Activated naive CD4-positive, alpha-beta T cell treated with anti-CD3 and anti-CD28 coated beads, Interleukin-2, amount 50 U/mL, for 16 hours (primary cell): ENCODE measurements at places on chromosomes 4 and X.

DNA sequence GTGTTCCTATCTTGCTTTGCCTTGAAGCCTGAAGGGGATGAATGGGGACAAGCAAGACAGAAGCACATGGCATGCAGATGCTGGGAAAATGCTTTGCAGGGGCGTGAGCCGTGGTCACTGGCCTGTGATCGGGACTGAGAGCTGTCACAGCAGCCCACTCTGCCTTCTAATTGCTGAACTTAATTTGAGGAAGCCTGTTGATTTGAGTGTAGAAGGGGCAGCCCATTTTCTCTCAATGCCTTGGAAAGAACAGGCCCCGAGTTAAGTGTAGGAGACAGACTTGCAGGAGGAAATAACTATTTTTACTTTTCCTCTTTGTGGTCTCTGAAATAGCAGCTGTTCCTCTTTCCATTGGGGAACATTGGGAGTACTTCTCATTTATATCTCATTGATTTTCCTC lies 26.1 kb upstream of the TBC1D1 start:
- no peak for DNase-seq

DNA sequence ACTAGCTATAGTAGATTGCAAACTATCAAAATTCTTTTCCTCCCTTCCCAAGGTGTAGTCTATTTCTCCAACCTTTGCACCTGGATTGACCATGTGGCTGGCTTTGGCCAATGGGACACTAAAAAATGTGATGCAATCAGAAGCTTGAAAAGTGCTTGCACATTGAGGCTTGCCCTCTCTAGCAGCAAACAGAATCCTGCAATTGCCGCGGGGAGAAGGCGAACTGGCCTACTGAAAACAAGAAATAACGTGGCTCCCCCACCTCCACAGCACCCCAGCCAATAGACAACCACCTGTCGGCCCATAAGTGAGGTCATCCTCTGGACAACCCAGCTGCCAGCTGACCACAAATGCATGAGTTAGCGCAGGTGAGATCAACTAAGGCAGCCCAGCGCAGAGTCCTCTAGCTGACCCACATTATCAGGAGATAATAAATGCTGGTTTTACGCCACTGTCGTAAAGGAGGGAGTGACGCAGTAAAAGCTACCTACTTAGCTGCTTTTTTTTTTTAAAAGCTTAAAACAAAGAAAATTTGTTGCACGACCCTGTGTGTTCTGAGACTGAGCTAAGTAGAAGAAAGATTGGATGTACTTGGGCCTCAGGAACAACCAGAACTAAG lies 95.2 kb downstream of the GK start:
- no peak for DNase-seq

- DNase-seq, result no peak
Observed at GRCh38 chr4:14857475-14857874, 144.8 kb upstream of the CPEB2 start.

DNA sequence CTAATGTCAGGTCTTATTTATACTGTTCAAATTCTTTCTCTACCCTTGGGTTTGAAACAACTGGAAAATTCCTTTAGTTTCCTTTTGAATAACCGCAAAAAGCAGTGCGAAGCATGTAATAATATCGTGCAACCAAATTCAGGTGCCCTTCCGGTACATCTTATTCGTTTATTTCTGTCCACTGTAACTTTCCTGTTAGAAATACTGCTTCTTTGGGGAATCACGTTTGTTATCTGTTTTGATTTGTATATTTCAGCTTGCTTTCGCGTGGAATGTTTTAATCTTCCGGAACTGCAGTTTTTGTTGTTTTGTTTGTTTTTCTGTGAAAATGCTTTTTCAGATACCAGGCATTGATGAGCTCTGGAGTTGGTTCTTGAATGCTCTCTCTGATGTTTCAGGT lies 85.7 kb upstream of the HPRT1 start:
- no peak for DNase-seq

DNA sequence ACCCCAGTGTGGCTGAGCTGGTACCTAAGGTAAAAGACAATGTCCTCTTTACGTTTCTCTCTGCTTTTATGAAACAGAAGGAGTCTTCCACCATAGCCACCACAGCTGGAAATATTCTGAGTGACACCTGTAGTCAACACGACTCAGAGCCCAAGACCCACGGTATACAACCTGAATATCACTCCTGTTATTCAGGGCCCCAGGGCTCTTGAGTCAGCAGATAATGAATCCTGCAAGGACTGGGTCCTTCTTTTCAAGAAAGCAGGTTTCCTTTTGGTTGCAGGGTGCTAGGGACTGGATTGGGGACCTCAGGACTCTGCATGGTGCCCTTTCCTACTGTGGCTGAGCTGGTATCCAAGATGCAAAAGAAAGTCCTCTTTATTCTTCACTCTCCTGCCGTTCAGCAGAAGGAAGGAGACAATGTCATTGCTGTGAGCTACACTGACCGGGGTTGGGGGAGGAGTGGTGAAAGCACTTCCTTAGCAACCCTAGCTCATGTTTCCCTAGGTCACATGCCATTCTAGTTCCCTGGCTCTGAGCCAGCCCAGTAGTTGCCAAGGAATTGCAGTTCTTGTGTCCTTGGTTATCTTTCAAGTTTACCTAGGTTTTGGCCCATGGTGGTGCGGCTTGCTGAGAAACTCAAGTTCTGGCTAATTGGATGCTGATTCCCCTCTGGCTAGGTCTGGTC lies 23.7 kb upstream of the UNC5C start:
- DNase-seq, result no peak

GRCh38 chr4:40178672-40179071 lies 18.2 kb upstream of the RHOH start:
- no peak for DNase-seq

- DNase-seq, result peak; percentile 18
Observed at GRCh38 chrX:80808881-80809411, 731 bp downstream of the BRWD3 start.

DNA sequence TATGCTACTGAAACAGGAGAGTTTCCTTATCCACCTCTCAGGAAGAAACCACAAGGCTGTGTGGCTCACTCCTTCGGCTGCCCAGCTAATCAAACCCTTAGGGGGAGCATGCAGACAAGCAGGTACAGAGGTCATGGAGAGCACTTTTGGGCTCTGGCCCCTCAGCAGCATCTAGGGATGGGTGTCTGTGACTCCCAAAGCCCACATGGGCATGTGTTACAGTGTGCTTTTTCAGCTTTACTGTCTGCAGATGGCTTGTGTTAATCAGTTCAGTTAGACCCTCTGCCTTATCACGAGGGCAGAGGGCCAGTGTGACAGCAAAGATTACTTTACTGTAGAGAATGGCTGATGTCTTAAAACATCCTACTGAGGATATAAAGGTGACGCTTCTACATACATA lies 447.4 kb downstream of the PCDH10 start:
- DNase-seq, result no peak

- no peak for DNase-seq
Observed at GRCh38 chrX:28158019-28158777, 176.9 kb upstream of the DCAF8L1 start.

GRCh38 chrX:21412883-21413282 lies 38.7 kb downstream of the CNKSR2 start:
- no peak for DNase-seq

DNA sequence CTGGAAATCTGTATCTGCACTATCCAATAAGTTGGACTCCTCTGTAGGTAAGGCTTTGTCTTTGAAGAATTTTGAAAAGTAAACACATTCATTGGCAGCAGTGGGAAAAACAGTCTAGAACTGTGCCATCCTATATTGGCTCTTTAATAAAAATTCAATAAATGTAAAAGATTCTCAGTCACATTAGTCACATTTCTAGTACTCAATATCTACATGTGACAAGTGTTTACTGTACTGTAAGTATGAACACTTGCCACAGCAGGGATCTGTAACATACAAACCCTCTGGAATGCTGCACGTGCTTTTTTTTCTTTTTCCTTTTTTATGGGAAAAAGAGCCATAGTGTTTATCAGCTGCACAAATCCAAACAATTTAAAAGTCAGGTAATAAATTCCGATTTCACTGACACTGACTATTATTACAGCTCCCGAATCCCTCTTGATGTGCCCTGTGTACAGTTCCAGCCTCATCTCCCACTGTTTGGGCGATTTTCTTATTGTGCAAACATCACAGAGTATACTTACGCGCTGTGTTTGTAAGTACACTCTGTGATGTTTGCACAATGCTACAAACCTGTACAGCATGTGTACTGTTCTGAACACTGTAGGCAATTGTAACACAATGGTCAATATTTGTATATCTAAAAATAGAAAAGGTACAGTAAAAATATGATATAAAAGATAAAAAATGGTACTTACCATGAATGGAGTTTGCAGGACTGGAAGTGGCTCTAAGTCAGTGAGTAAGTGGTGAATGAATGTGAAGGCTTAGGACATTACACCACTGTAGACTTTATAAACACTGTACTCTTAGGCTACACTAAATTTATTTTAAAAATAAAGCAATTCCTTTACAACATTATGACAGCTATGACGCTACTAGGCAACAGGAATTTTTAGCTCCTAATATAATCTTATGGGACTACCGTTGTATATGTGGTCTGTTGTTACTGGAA lies 8.7 kb downstream of the PYURF start:
- DNase-seq, result no peak

- DNase-seq, result no peak
Observed at GRCh38 chr4:41258783-41259182, 2.1 kb downstream of the UCHL1 start.

DNA sequence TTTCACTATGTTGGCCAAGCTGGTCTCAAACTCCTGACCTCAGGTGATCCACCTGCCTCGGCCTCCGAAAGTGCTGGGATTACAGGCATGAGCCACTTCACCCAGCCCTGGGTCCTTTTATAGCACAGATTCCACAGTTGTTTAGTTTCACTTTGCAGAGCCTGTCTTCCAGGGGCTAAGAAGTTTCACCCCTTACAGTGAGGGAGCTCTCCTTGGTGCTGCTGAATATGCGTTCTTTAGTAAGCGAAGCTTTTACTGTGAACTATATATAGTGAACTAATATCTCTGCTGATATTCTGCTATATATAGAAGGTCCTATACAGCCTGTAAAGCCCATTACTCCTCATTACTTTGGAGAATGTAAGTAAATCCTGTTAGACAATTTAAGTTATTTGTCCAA lies 4.2 kb downstream of the TCEAL6 start:
- DNase-seq, result no peak

- no peak for DNase-seq
Observed at GRCh38 chrX:19647159-19647558, 131.9 kb upstream of the MAP3K15 start.

DNA sequence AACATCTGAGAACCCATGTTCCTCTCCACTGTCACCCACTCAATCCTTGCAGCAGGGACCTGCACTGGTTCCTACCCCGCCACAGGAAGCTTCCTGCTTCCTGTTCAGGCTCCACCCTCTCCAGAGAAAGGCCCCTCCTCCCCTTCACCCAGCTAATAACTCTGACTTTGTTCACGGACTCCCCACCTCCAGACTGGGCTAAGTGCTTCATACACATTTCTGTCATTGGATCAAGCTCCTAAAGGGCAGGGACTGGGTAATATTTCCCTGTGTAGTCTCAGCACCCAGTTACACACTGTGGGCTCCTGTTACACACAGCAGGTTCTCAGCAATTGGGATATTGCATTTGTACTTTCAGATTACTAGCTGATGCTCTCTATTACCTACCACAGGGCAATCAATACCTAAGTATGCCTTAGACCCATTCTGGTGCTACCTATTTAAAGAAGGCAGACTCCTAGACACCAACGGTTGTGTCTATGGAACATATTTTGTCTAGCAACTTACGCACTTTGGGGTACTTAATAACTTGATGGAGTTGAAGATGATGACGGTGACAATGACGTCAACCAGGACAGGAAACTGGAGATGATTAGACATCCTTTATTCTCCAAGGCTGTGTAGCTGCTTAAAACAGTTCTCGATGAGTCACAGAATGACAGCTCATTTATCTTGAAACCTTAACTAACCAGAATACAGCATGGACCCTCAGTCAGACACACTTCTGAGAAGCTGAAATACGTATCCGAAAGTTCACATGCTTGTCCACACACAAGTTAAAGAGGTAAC lies 58.1 kb downstream of the MAML3 start:
- DNase-seq, result peak; percentile 54

DNA sequence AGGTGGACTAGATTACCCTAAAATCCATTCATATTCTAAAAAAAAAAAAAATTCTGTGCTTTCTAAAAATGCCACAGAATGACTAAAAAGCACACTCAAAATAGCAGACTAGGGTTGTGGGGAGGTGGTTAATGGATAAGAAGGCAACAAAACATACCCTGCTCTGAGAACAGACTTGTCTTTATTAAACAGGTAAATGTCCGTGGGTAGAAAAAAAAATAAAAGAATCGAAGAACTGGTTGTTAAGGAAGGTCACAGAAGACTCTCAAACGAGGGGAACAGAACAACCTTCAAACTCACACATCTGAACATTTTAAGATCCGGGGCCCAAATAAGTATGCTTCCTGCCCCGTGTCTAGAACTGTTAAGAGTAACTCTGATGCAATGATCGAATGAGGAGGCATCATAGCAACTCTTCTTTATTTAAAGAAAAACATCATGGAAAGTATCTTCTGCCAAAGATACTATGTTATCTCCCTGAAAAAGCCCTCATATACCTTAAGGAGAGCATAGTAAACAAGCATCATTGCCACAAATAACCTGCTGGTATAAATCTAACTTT lies 68.4 kb downstream of the ELF2 start:
- no peak for DNase-seq

- no peak for DNase-seq
Observed at GRCh38 chrX:110006821-110007375, 4.0 kb downstream of the TMEM164 start.

DNA sequence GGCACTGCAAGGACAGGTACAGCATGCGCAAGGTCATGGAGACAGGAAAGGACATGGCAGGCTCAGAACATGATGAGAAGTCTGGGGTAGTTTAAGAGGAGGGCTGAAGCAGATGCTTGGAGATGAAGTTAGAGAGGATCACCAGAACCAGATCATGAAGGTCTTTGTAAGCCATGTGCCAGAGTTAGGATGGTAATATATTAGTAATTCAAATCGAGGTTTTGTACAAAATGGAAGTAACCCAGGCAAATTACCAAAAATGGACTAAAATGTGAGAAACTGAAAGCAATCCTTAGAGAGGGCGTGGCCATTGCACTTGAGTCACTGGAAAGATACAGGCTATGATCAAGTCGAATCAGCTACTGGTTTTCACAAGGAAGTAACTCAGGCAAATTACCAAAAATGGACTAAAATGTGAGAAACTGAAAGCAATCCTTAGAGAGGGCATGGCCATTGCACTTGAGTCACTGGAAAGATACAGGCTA lies 13.5 kb downstream of the RXFP1 start:
- no peak for DNase-seq
